Epithelial cell of alveolus of lung (primary cell): ENCODE measurements at places on chromosomes 2 and 18. TPM values are rescaled to one million over a fixed set of nuclear protein-coding genes. Genes with fewer than 3 reads are reported as not detected.

The SLC8A1 gene
- 1.9 and 5.9 TPM in 2 replicates for total RNA-seq

The FEV gene
- not detected in 2 replicates for total RNA-seq

The CCDC74B gene
- total RNA-seq = 5.4 and 17.9 TPM in 2 replicates

The LHCGR gene
- total RNA-seq = 0.39 TPM in 1 of 2 replicates, not detected in the other

The KCNJ3 gene
- total RNA-seq = not detected in 2 replicates

The DES gene
- under 0.01 and 20.4 TPM in 2 replicates for total RNA-seq

The PGAP1 gene
- total RNA-seq = 6.3 and 16.4 TPM in 2 replicates

The PXDN gene
- total RNA-seq = 438 and 509 TPM in 2 replicates

The DNAJC5G gene
- total RNA-seq = not detected in 2 replicates
